ENCODE measurements at places on chromosomes 3 and 15.

DNA sequence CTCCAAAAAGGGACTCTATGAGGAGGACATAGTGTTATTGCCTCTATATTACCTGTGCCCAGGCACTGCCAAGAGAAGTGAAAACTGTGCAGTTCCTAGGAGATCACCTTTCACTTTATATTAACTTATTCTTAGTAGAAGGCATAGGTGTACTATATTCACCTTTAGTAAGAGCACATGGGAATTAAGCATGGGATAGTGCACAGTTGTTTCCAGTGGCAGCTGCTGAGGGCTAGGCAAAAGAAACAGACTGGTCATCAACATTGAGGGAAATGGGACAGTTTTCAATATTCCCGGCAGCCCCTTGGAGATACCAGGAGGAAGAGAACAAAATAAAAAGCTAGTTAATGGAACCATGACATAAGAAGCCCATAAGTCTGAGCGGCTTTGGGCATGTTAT lies 100.9 kb downstream of the PLCL2 start:
- no peak for DNase-seq

DNA sequence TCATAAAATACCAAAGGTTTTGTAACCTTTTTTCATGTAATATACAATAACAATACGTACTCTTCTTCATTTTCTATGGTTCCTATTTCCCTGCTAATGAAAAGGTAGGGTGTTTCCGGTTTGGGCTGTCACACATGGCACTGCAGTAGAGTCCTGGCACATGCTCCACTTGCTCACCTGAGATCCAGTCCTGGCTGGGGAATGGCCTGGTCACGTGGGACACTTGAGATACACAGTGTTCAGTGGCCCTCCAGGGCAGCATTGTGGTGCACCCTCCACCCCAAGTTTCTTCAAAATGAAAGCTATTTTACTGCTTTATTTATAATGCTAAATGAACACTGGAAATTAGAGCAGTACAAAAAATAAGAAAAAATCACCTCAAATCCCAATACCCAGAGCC lies 23.2 kb downstream of the MRPS25 start:
- no peak for DNase-seq

DNA sequence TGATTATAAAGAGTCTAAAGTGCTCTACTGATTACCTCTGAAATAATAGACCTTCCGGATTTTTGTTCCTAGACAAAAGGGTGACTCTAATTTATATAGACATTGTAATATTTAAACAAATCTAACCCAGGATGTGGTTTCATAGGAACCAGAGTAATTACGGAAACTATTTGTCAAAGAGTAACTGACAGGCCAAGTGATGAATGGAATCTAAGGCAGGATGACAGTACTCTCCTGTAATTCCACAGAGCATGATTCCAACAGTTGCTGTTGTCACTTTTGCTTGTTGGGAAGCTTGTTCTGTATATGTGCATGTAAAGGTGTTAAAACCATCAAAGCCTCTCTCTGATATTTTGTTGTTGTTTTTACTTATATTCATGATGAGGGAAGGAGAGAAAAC lies 1141.0 kb downstream of the IGSF11 start:
- DNase-seq: no peak

GRCh38 chr15:54594115-54594514 lies 602.6 kb downstream of the RSL24D1 start:
- no peak for DNase-seq

DNA sequence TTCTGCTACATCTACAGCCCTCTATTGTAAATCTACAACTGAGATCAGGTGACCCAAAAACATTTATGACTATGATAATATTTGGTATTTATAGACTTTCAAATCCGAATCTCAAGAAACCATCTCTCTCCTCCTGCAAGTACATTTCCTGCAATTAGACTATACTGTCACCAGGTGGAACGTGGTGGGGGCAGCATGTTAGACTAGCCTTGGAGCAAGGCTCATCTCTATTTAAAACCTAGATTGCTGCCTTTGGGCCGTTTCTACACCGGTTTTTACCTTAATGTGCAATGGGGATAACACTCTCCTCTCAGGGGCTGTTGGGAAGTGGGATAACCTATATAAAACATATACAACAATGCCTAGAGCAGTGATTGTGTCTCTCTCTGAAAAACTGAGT lies 3.8 kb upstream of the KATNBL1 start:
- DNase-seq: no peak

- no peak for DNase-seq
Measured at GRCh38 chr3:140334132-140334929, 343.5 kb upstream of the TRIM42 start.

DNA sequence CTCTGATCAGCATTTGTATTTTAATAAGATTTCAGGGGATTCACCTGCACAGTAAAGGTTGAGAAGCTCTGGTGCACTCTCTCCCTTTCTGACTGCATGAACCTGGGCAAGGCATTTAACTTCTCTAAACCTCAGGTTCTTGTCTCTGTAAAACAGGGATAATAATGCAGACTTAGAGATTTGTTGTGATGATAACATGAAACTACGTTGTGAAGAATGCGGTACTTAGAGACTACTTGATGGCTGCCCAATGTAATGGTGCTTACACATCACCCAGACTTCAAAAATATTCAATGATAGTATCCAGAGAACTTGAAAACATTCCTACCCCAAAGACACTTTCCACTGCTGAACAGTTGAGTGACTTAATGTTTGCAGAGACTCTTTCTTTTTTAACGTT lies 19.8 kb upstream of the TNFSF10 start:
- DNase-seq: no peak

DNA sequence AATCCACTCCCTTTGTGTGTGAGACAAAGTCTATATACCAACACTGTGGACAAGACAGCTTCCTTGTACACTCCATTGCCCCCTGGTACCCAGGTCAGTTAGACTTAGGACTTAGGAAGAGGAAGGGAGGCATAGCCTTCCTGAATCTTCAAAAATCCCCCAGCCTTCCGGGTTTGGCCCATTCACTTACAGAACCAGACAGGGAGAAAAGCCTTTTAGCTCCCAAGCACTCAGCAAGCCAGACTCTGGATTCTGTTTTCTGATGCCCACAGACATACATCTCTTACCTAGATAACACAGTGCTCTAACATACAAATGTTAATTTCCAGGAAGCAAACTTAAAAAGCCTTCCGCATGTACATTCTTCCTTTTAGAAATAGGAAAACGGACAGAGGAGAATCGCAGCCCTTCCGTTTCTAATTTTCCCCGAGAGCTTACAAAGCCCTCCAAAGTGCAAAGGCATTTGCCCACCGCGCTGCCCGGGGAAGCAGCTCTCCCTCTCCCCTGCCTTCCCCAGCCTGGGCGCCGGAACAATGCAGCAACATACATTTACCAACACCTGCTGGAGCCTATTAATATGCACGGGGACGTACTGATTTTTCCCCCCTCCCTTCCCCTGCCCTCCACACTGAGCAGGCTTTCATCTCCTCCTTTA lies 442.0 kb downstream of the MAGI1 start:
- no peak for DNase-seq

Measured in activated CD4-positive, CD25-positive, alpha-beta regulatory T cell (primary cell).